ENCODE measurements at places on chromosomes 1 and 21.

- DNase-seq, result no peak
These were observed 344.7 kb upstream of the USP24 start for GRCh38 chr1:55559842-55560241.

GRCh38 chr21:44428281-44428960 is 26.9 kb upstream of the LRRC3 start:
- DNase-seq, result no peak

GRCh38 chr1:30184393-30185141 is 538.8 kb downstream of the MATN1 start:
- DNase-seq, result no peak

GRCh38 chr1:2932671-2933350 is 88.5 kb upstream of the ACTRT2 start:
- DNase-seq, result no peak

GRCh38 chr1:10824821-10825540 is 28.5 kb upstream of the CASZ1 start:
- DNase-seq, result no peak

- DNase-seq, result no peak
These were observed 16.6 kb downstream of the HIVEP3 start for GRCh38 chr1:41902159-41902577.

GRCh38 chr1:108125312-108126138 is 74.6 kb downstream of the SLC25A24 start:
- DNase-seq, result peak; percentile 49

DNA sequence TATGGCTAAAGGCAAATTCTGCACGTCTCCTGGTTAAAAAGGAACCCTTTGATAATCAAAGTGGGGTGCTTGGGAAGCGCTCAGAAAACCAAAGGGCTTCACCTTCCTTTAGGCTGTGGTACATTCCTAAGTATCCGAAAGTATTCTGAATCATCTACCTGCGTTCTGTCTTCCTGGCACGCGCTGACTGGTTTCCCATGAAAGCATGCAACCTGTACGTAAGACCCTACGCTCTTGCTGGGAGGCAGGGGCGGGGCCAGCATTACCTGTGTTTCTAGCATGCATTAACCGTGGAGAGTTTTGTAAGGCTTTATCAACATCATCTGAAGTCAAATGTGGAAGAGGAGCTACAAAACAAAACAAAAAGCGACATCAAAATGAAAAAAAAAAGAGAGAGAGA is 96.0 kb downstream of the ERG start:
- DNase-seq, result no peak

All from stimulated activated CD4-positive, alpha-beta T cell treated with anti-CD3 and anti-CD28 coated beads, Interleukin-12 subunit alpha, Interleukin-12 subunit beta, amount 100 ng/mL, for 24 hours (primary cell).